ENCODE measurements at places on chromosomes 11 and 22. TPM values are rescaled to one million over a fixed set of nuclear protein-coding genes. Genes with fewer than 3 reads are reported as not detected.
A peak's percentile ranks its signal among the peaks of the same experiment; 100 is the strongest.

GRCh38 chr11:12684816-12685215, 10.6 kb downstream of the TEAD1 start:
- peak; percentile 48 for DNase-seq
- peak overlapping the region; percentile 20 for H3K4me3 ChIP-seq
- no peak overlapping the region for H3K27ac ChIP-seq
- H3K27me3 ChIP-seq: peaks cover 37% of the 10 kb centered on the region

- H3K36me3 ChIP-seq: peaks cover 6% of the 10 kb centered on the region
- H3K27me3 ChIP-seq: peaks cover 58% of the 10 kb centered on the region
- peak within 1 kb of the TSS; percentile 70 for H3K4me3 ChIP-seq
- peaks cover 42% of the 10 kb centered on the region for H3K4me1 ChIP-seq
- H3K27ac ChIP-seq: peak within 1 kb of the TSS; percentile 84
- DNase-seq: peak; percentile 94
Observed at GRCh38 chr11:13008625-13009475, at the start of gene RASSF10. RASSF10 (plus strand) TSS chr11:13009316; CDS start chr11:13009577, 261 bp downstream.

GRCh38 chr11:130404727-130405126, 23.7 kb downstream of the ADAMTS8 start:
- H3K4me1 ChIP-seq: peaks cover 28% of the 10 kb centered on the region
- H3K36me3 ChIP-seq: no peaks in the 10 kb centered on the region
- H3K27ac ChIP-seq: peak overlapping the region; percentile 91

DNA sequence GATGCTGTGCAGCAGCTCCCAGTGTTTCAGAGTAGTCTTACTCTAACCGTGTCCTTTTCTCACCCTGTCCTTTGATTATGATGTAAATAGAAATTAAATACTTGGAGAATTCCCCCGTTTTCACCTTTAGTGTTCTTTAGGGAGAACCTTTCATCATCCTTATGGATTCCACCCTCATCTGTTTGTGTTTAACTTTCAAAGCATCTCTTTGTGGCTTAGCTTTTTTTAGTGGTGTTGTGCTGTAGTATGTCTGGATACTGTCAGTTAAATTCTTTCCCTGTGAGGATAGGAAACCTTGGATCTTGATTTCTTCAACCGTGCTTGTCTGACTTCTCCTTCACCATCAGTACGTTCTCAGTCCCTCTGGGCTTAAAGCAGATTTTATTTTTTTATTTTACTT, 48.5 kb downstream of the PPP6R3 start:
- peak; percentile 28 for DNase-seq
- no peaks in the 10 kb centered on the region for H3K27me3 ChIP-seq
- H3K4me1 ChIP-seq: peaks cover 15% of the 10 kb centered on the region

GRCh38 chr22:19520566-19521305, 3.5 kb downstream of the CLDN5 start:
- no peak for DNase-seq
- no peak overlapping the region for H3K4me3 ChIP-seq
- peaks cover 8% of the 10 kb centered on the region for H3K4me1 ChIP-seq
- H3K36me3 ChIP-seq: no peaks in the 10 kb centered on the region
- no peak overlapping the region for H3K27ac ChIP-seq

DNA sequence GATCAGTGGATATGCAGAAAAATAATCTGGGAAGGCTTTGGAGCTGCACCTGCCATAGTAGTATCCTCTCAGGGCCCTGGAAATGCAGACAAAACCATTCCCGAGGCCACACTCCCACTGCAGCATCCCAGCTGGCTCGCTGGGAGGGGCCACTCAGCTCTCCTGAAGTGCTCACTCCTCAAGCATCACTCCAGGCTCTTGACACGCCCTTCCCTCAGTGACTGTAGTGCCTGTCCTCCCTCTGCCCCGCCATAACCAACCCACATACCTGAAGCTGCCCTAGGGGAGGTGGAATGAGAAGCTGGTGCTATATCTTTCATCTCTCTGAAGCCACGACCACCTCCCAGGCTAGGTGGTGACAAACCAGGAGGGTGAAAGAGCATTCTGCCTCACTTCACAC, 4.8 kb downstream of the DSCAML1 start:
- peaks cover 44% of the 10 kb centered on the region for H3K27me3 ChIP-seq
- H3K36me3 ChIP-seq: no peaks in the 10 kb centered on the region
- no peak for DNase-seq
- H3K4me1 ChIP-seq: peaks cover 10% of the 10 kb centered on the region
- no peak overlapping the region for H3K4me3 ChIP-seq

DNA sequence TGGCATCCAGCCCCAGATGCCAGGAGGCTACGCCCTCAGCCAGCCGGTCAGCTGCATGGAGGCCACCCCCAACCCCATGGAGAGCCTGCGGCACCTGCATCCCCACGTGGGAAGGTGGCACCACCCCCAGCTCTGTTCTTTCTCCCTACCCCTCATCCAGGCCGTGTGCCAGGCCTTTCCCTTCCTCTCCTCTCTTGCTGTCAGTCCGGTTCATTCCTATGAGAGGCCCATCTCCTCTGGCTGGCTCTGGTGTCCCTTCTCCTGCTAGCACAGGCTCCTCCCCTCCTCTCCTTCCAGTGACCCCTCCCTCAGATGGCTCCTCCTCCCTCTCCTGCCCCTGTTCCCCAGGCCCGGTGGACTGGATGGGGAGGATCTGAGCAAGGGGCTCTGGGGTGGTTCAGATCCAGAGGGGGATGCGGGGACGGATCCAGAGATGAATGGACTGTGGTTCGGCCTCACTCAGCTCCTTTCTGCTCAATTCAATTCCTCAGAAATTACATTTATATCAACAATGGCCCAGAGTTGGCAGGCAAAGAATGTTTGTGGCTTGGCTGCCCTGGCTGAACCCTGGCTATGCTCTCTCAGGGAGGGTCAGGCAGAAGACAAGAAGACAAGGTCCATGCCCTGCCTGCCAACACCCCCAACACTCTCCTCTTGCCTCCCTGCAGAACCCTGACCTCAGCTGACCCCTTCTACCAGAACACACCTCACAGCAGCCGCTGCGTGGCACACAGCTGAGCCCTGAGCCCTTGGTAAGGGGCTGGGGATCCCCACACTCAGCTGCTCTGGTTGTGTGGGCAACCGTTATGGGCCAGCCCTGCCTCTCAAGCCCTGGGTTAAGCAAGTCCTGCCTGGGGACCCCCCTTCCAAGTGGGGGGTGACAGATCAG, 18.5 kb upstream of the LRRC10B start:
- H3K27me3 ChIP-seq: no peaks in the 10 kb centered on the region
- H3K4me1 ChIP-seq: peaks cover 20% of the 10 kb centered on the region
- no peak overlapping the region for H3K4me3 ChIP-seq

GRCh38 chr11:65305501-65306268, 9.0 kb upstream of the CDC42EP2 start:
- H3K27ac ChIP-seq: no peak overlapping the region
- H3K36me3 ChIP-seq: no peaks in the 10 kb centered on the region
- no peak for DNase-seq
- H3K4me3 ChIP-seq: no peak overlapping the region
- peaks cover 14% of the 10 kb centered on the region for H3K4me1 ChIP-seq

GRCh38 chr11:45657496-45658260, 7.7 kb downstream of the CHST1 start:
- H3K27ac ChIP-seq: no peak overlapping the region
- DNase-seq: no peak
- no peaks in the 10 kb centered on the region for H3K36me3 ChIP-seq
- peaks cover 25% of the 10 kb centered on the region for H3K4me1 ChIP-seq

Gene TRPC6
- 4.4 TPM for total RNA-seq

DNA sequence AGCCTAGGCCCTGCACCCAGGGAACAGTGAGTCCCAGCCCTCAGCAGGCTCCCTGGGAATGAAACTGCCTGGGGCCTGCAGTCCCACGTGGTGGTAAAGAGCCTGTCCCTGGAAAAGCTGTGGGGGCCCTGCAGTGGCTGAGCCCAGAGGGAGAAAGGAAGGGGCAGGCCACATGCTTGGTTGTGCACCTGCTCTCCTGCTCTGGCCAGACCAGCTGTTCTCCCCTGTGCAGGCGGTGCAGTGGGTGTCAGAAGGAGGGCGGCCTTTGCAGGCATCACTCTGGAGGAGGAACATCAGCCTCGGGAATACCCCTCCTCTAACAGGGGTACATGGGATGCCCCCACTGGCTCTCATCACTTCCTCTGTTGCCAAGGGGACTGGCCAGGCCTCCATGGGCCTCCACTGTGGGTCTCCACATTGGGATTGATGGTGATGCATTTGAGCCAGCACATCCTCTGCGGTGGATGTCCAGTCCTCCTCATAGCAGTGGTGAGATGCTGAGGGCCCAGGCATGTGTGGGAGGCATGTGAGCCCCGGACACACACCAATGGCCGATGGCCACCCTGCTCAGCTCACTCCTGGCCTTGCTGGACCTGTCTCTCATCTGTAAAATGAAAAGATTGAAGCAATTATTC, 690.4 kb downstream of the BRD1 start:
- no peak overlapping the region for H3K4me3 ChIP-seq
- H3K27ac ChIP-seq: no peak overlapping the region
- H3K27me3 ChIP-seq: no peaks in the 10 kb centered on the region
- H3K36me3 ChIP-seq: peaks cover 8% of the 10 kb centered on the region
- no peak for DNase-seq

DNA sequence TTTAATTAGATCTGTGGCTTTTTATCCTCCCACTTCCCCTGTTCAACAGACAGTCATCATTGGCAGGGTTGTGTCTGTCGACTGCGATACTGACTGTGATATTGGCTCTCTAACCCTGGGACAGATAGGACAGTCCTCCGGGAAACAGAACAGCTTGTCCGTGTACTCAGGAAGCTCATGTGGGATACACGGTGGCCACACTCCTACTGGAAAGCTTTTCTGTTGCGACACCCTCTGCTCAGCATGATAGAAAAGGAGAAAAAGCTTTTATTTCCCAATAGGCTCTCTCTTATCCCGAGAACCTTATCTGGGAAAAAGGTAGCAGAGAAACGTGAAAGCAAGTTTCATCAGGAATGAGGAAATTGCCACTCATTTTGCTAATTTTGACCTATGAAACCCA, 60.4 kb upstream of the HSPA8 start:
- H3K27me3 ChIP-seq: no peaks in the 10 kb centered on the region
- H3K4me3 ChIP-seq: no peak overlapping the region
- H3K4me1 ChIP-seq: peaks cover 7% of the 10 kb centered on the region

Gene MMP1
- not detected for total RNA-seq

DNA sequence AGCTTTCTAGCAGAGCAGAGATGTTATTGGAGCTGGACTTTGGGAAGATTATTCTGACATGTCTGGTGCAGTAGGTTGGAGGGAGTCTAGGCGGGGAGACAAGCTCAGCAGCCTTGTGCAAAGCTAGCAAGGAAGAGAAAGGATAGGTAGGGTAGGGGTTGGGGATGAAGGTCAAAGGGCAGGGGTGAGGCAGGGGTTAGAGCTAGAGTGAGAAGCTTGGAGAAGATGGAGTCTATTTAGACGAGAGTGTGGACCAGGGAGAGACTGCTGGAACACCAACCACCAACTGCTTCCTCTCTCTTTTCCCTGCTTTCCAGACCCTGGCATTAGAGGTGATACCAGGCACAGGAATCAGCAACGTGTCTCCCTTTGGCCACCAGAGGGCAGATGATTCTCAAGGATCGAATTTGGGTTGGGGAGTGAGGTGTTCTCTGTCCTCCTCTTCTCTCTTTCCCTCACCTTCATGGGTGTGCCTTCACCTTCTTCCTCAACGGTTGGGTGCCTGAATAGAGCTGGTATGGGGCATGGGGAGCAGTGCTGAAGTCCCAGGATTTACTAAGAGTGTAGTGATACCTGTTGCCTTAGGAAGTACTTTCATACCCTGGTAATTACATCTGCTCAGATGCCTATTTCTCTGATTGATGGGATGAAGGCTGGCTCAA, 1.8 kb upstream of the MARK2 start:
- H3K27me3 ChIP-seq: no peaks in the 10 kb centered on the region
- DNase-seq: peak; percentile 96
- H3K36me3 ChIP-seq: no peaks in the 10 kb centered on the region
- H3K27ac ChIP-seq: peak overlapping the region; percentile 39
- no peak overlapping the region for H3K4me3 ChIP-seq
- peaks cover 41% of the 10 kb centered on the region for H3K4me1 ChIP-seq

GRCh38 chr11:121059605-121060004, 35.7 kb downstream of the TBCEL start:
- H3K36me3 ChIP-seq: peaks cover 6% of the 10 kb centered on the region
- no peak overlapping the region for H3K4me3 ChIP-seq
- DNase-seq: no peak
- H3K27ac ChIP-seq: no peak overlapping the region

Gene KRTAP5-11
- total RNA-seq: not detected

Data from GM23338 (cell line).